ENCODE measurements at places on chromosomes 3 and 15.

- DNase-seq, result peak; percentile 11
These were observed 1.5 kb downstream of the C2CD4A start for GRCh38 chr15:62068071-62068809.

- DNase-seq, result no peak
These were observed 60.5 kb upstream of the ARRDC4 start for GRCh38 chr15:97899981-97900380.

- DNase-seq, result no peak
These were observed 229.0 kb downstream of the ADAMTS17 start for GRCh38 chr15:100112636-100113305.

DNA sequence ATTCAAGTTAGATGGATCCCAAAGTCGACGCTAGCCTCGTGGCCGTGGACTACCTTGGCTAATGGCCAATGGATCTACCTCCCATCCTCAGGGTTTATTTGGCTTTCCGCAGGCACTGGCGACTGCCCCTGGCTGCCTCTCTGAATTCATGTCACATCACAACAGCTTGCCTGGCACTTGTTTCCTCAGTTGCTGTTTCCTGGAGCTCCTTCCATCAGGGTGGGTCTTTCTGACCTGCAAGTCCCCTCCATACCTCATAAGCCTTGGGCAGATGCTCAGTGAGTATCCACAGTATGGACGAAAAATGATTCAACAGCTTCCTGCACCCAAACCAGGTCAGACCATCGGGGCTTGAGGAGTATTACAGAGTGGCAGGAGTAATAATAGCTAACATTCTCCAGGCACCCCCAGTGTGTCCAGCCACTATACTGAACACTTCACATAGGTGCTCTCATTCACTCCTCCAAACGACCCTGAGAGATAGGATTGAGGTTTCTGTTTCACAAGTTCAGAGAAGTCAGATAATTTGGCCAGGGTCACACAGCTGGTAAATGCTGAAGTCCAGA, 311.5 kb downstream of the TLE3 start:
- DNase-seq, result no peak

GRCh38 chr3:161821591-161821990, 325.0 kb downstream of the OTOL1 start:
- peak; percentile 95 for DNase-seq

- DNase-seq, result no peak
These were observed 119.3 kb downstream of the P3H2 start for GRCh38 chr3:190001426-190001825.

DNA sequence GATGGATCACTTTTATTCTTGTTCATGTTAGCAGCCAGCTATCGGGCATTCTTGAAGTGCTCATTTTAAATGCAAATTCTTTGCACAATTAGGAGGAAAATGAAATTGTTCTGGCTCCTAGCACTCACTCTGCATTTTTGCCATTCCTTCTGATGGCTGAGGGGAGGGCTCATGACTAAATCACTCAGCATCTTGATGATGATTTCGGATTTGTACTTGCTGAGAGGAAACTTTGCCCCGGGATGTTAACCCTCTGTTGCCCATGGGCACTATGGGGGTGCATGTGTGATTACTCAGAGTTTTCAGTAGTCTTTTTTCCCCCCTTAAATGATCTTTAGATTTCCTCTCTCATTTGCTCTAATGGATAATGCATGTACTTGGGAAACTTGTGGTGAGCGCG, 299.6 kb upstream of the C2CD4B start:
- no peak for DNase-seq

- no peak for DNase-seq
These were observed 14.8 kb upstream of the ZNF639 start for GRCh38 chr3:179308001-179308400.

DNA sequence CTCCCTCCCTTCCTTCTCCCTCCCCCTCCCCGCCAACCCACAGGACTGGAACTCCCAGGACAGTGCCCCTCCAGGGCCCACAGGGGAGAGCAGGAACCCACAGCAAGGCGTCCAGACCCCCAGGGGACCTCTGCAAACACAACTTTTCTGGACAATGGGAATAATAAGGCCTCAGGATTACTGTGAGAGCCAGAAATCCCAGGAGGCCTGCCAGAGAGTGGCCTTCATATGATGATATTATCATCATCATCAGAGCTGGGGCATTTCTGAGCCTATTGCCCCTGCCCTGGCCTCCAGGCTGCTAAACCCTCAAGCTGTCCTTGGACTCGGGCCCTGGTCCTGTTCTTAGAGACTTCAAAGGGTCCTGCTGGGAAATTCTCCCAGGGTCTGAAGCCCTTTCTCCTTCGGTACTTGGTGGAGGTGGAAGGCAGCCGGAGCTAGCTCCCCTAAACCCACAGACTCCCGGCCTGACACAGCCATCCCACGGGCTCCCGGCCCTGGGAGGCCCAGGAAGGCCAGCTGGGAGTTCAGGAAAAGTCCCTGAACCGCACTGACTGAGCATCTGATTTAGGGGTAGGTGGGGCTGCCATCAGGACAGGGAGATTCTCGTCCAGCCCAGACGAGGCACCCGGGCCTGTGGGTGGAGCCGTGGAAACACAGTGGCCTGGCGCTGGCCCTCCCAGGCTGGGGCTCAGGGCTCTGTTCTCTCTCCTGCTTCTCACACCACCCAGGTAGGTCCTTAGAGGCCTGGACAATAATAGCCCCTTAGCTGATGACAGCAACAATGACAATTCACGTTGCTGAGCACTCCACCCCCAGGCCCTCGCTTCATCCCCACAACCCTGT, 4.9 kb downstream of the CALML4 start:
- no peak for DNase-seq

DNA sequence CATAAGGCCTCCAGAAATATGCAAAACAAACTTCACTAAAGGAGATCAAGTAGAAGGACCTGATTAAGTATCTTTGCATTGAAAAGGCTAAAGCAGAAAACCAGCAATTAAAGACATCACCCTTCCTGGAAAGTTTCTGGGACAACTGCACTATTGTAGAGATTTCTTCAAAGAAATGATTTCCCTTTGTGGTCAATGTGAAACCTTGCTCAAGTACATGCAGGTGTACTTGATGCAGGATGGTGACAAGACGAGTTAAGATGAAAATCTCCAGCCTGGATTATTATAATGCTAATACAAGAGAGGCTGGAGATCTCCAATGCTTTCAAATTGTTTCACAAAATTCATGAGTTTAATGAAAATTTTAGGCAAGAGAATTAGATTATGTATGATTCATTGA, 208.4 kb downstream of the TIGIT start:
- DNase-seq, result no peak

DNA sequence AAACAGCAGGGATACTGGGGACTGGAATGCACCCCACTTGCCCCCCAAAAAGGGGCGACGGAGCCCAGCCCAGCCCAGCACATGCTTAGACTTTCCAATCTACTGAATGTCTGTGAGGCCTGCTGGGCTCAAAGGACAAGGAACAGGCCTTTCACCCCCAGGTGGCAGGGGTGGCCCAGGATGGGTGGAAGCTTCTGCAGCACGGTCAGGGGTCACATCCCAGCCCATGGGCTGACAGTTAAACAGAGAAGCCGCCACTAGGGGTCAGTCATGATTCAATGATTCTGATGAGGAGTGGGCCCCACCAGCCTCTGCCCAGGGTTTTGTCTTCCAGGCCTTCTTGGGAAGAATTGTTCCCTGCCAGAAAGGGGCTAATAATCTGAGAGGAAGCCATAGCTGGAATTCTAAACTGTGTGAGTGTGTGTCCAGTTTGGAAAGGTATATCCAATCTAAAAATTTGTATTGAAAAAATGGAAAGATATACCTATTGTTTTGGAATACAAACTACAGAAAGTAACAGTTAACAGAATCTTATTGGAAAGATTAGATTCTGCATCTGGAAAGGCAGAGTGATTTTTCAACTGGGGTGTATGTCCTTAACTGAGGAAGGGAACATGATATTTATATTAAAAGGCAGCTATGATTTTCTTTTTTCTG, 2.2 kb downstream of the CHRNB4 start:
- peak; percentile 53 for DNase-seq

DNA sequence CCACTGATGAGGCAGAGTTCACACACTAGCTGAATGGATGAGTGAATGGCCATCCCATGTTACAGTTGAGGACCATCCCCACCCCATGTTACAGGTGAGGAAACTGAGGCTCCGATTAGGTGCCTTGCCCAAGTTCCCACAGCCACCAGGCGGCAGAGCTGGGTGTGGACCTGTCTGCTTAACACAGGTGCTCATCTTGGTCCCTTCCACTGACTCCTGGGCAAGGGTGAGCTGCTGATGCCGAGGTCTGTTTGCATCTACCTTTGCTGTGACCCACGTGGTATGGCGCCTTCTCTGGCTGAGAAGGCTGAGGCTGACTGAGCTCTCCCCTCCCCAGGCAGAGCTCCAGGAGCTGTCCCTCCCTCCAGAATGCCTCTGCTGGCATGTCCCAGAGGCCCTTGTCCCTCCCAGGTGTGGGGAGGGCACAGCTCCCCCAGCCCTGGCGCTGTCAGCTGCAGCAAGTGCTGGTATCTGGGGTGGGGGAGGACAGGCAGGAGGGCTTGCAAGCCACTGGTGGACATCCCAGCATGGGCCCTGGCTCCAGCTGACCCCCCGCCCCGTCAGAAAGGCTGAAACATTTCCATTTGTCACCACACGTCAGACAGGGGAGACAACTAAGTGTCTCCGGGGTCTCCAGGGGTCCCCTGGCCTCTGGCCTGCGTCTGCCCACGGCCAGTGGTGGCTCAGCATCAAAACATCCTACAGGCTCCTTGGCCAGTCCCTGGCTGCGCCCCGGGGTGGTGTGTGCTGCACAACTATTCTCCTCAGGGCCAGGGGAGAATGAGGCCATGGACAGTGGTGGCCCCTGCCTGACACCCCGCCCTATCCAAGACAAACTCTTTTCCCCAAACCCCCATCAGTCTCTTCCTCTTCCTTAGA, 105.4 kb downstream of the ADCY5 start:
- DNase-seq, result no peak

GRCh38 chr3:150227839-150228238, 180.3 kb upstream of the TSC22D2 start:
- DNase-seq, result peak; percentile 71

DNA sequence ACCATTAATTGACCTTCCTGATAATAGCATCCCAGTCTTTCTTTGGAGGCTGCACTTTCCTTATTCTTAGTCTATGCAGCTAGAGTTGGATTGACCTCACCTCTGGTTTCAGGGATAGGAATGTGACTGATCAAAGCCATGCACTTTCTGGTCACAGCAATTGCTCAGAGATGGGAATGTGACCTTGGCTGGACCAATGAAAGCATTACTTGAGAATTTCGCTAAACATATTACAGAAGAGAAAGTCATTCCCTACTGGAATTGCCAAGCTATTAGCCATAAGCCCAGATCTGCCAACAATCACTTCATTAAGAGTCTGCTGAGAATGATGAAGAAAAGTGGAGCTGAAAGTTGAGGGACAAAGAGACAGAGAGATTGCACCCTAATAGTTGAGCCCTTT, 32.7 kb downstream of the RTP1 start:
- DNase-seq, result no peak

DNA sequence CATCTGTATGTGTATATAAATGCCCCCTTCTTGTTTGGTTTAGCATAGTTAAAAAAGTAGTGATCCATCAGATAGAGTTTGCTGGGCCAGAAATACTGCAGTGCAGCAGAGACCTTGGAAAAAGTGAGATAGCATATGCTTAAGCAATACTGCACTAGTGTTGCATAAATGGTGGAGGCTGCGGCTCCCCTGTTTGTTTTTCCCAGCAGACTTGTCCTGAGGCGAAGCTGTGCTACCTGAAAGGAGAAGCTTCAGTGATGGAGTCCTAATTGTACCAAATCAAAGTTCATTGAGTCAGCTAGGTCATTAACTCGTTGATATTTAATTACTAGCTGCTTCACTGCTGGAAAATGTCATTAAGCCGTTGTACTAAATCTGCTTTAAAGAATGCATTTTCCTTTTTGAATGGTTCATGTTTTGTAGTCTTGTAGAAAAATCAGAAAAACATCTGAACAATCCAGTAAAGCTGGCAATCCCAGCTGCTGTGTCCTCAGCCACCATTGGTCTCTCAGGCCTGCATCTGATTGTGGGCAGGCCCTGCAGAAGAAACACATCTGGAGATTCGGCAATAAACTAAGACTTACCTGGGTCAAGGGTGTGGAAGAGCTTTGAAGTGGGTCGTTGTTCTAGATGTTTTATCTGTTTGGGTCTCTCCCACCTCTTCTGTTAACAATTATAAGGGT, 169.6 kb downstream of the B3GALNT1 start:
- DNase-seq, result peak; percentile 20

DNA sequence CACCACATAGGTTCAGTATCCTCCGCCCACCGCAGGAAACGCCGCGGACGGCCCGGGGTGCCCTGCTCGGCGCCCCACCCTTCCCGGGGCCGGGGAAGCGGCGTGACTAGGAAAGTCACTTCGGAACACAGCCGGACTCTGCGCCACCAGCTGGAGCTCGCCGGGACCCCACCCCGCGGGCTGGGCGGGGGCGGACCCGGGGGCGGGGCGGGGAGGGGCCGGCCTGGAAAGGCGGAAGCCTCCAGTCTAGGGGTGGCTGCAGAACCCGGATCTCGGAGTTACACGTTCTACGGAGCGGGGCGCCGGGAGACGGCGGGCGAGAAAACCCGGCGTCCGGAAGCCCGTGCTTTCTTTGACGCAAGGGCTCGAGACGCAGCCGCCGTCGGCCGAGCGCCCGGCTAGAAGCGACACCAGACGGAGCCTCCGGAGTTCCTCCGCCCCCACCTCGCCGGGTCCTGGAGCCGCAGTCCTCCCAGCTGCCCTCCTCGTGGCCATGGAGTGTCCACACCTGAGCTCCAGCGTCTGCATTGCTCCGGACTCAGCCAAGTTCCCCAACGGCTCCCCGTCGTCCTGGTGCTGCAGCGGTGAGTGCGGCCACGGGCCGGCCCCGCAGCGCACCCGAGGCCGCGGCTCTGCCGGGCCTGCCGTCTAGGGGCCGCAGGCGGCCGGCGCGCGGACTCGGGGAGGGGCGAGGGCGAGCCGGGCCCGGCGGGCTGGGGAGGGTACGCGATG, at the start of gene USP3:
USP3 (plus strand) TSS at position 347 of the 732 bp plus-strand sequence; CDS start at position 494, 147 bp downstream.
- peak; percentile 95 for DNase-seq

DNA sequence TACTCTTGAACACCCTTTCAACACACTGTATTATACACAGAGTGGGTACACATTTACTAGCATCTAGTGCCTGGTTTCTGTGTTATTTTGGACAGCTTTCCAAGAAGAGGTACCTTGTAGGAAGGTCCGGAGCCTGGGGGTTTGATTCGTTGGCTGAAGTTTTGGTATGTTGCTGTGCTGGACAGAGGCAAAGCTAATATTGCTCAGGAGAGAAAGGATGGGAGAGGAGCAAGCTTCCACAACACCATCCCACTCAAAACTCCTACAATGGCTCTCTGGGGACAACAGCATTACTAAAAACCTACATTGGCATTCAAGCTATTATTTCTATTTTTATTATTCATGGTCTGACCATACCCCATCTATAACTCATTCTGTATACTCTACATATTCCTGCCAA, 1.1 kb upstream of the LYSMD2 start:
- no peak for DNase-seq
